Activated T-cell treated with anti-CD3 and anti-CD28 coated beads, Interleukin-2, amount 50 U/mL, for 72 hours (primary cell): ENCODE measurements at places on chromosomes 3 and 15.

GRCh38 chr3:107816107-107816506 is 274.7 kb downstream of the CD47 start:
- no peak overlapping the region for H3K4me3 ChIP-seq
- H3K36me3 ChIP-seq, result no peaks in the 10 kb centered on the region
- DNase-seq, result no peak
- peaks cover 20% of the 10 kb centered on the region for H3K27me3 ChIP-seq
- H3K27ac ChIP-seq, result no peak overlapping the region

DNA sequence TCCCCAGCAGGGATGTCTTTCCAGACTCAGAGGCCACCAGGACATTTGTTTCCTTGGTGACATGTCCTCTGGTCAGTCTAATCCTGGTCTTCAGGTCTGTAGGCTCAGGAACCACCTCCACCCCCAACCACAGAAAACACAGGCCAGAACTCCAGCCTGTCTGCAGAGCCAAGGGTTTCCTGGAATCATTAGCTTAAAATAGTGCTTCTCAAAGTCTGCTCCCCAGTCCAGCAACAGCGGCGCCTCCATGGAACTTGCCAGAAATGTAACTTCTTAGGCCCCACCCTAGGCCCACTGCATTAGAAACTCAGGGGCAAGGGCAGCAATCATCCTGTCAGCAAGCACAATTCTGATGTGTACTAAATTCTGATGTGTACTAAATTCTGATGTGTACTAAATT is 20.0 kb downstream of the SLC28A1 start:
- H3K36me3 ChIP-seq, result no peaks in the 10 kb centered on the region
- no peak for DNase-seq
- H3K27me3 ChIP-seq, result no peaks in the 10 kb centered on the region
- H3K4me3 ChIP-seq, result no peak overlapping the region
- H3K4me1 ChIP-seq, result no peaks in the 10 kb centered on the region

GRCh38 chr3:12507591-12508281 is 23.5 kb downstream of the TSEN2 start:
- H3K27me3 ChIP-seq, result no peaks in the 10 kb centered on the region
- DNase-seq, result no peak
- no peaks in the 10 kb centered on the region for H3K4me1 ChIP-seq
- H3K4me3 ChIP-seq, result no peak overlapping the region
- H3K36me3 ChIP-seq, result peaks cover 8% of the 10 kb centered on the region

GRCh38 chr3:147407114-147407497 is 763 bp upstream of the ZIC4 start:
- H3K36me3 ChIP-seq, result peaks cover 18% of the 10 kb centered on the region
- DNase-seq, result no peak
- peak overlapping the region; percentile 2 for H3K27ac ChIP-seq
- peaks cover 23% of the 10 kb centered on the region for H3K4me1 ChIP-seq
- H3K4me3 ChIP-seq, result no peak overlapping the region

GRCh38 chr15:90495067-90495466 is 34.7 kb upstream of the CRTC3 start:
- peaks cover 12% of the 10 kb centered on the region for H3K4me1 ChIP-seq
- DNase-seq, result no peak
- peaks cover 15% of the 10 kb centered on the region for H3K36me3 ChIP-seq

- no peaks in the 10 kb centered on the region for H3K36me3 ChIP-seq
- peaks cover 27% of the 10 kb centered on the region for H3K27me3 ChIP-seq
- DNase-seq, result no peak
- no peak overlapping the region for H3K4me3 ChIP-seq
- H3K27ac ChIP-seq, result no peak overlapping the region
Measured at GRCh38 chr3:127406309-127407025, 118.6 kb upstream of the PRR20G start.

DNA sequence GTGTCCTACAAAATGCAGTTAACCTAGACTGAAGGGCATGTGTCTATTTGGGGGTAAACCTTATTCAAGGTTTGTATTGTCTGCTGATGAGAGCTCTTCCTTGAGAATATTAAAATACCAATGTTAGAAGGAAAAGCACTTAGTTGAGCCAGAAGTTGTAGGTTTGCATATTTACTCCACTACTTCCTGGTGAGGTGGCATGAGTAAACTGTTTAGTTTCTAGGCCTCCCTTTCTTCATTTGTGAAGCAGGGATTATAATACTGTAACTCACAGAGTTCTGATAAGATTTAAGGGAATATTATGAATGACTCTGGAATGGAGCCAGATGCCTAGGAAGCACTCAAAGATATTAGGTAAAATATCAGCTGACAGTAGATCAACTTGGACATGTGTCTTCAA is 46.7 kb downstream of the CD200R1L start:
- DNase-seq, result no peak
- no peaks in the 10 kb centered on the region for H3K27me3 ChIP-seq
- H3K4me1 ChIP-seq, result peaks cover 26% of the 10 kb centered on the region

DNA sequence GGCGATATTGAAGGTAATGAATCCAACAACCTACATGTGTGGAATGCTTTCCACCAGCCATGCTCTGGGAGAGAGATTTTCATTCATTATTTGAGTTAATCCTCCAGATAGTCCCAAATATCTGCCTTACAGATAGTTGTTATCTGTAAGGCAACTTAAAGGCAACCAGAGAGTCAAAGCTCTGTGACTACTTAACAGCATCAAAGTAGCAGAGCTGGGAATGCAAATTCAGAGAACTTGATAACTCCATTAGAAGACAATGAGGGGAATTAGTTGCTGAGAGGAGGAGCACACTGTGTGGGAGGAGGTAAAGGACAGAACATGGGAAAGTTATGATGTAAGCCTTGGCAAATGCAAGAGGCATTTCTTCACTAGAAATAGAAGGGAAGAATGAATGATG is 10.5 kb upstream of the CRBN start:
- no peak overlapping the region for H3K4me3 ChIP-seq
- H3K36me3 ChIP-seq, result no peaks in the 10 kb centered on the region
- no peaks in the 10 kb centered on the region for H3K27me3 ChIP-seq
- DNase-seq, result no peak
- no peak overlapping the region for H3K27ac ChIP-seq

GRCh38 chr3:117442566-117442965 is 733.0 kb downstream of the TUSC7 start:
- H3K36me3 ChIP-seq, result no peaks in the 10 kb centered on the region
- DNase-seq, result no peak
- no peak overlapping the region for H3K4me3 ChIP-seq
- no peaks in the 10 kb centered on the region for H3K27me3 ChIP-seq

DNA sequence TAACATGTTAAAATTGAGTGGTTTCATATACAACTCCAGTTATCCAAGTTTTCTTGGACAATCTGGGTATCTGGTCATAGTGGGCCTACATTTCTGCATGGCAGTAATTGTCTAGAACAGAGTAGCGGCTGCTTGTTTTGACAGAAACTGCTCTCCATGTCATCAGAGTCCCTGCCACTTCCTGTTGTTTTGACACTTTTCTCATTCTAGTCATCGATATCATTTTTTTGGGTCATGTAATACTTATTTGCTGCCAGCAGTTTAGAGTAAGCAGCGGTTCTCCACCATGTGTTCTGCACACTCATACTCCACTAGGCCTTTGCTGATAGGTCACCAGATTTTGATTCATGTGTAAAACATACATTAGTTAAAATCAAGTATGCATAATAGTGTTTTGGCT is 81.5 kb downstream of the SLC25A26 start:
- DNase-seq, result peak; percentile 60
- H3K27ac ChIP-seq, result peak overlapping the region; percentile 99
- no peaks in the 10 kb centered on the region for H3K27me3 ChIP-seq

DNA sequence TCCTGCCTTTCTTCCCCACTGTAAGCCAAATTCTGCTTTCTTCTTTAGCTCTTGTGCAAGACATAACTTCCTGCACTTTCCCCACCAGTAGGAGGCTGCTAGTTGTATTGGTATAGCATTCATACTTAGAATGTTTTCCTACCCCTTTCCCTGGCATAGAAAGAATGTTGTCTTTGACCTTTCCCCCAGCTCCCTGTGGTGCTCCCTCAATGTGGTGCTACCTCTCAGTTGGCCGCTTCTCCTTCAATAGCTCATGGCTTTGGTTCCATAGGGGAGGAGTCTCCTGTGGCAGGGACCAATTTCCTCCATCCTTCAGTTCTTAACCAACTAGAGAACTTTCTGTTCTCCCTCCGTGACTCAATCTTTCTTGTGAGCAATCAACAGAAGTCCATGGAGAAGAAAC is 67.5 kb upstream of the AKAP13 start:
- H3K4me1 ChIP-seq, result peaks cover 57% of the 10 kb centered on the region
- H3K27ac ChIP-seq, result no peak overlapping the region
- peak overlapping the region; percentile 9 for H3K4me3 ChIP-seq
